ENCODE measurements at places on chromosomes 3 and 15.

- DNase-seq: no peak
Measured at GRCh38 chr3:126570103-126570541, 11.4 kb upstream of the C3orf22 start.

DNA sequence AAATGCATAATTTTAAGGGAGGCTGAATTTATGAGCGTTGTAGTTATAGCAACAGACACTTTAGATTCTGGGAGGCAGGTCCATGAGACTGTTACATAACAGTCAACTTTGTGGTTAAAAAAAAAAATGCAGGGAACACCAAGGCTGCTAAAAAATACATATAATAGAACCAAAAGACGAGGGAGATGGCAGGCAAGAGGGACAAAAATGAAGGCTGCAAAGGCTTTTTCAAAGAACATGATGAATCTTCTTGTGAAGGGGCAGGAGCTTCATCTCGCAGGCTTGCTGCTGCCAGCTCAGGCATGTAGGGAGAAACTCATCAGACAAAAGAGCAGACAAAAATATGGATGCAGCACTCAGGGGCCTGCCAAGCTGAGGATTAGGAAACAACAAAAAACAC is 243.9 kb downstream of the SHQ1 start:
- DNase-seq: no peak

- DNase-seq: no peak
Measured at GRCh38 chr3:114856835-114857234, 290.3 kb downstream of the ZBTB20 start.

DNA sequence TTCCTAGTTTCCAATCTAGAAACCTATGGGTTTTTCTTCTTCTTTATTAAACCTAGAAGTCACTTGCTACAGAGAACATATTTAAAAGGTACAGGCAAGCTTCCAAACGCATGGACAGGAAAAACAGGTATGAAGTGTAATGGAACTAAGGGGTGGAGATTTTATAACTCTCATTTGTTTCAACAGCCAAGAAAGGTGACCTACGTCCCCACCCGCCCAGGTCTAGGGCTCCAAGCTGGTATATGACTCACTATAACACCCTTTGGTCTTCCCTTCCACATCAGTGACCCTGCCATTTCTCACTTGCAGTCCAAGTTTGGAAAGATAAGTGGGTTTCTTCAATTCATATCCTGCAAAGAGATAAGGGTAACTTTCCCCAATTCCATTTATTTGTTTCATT is 6.0 kb upstream of the LIPH start:
- peak; percentile 55 for DNase-seq

DNA sequence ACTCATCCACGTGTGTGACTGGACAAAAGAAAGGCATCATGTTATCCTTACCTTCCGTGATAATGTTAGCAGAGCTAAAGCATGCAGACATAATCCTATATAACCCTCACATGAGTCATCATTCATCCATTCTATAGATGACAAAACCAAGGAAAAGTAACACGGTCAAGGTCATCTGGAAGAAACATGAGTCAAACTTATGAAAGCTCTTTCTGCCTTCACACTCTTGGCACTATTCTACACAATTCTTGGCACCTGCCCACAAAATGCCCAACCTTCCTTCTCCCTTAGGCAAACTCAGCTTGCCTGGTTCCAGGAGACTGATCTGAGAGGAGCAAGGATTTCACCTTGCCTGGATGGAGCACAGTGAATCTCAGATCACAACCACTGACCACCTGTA is 66.9 kb downstream of the PRICKLE2 start:
- no peak for DNase-seq

Measured in HuH-7 (cell line).